ENCODE measurements at places on chromosomes 3 and 15. TPM values are rescaled to one million over a fixed set of nuclear protein-coding genes. Genes with fewer than 3 reads are reported as not detected.

LMAN1L gene
- not detected for total RNA-seq

FURIN gene
- total RNA-seq = 98.3 TPM

UBE2Q2 gene
- total RNA-seq = 42.4 TPM

DPPA2 gene
- total RNA-seq = not detected

VILL gene
- total RNA-seq = 2.3 TPM

PPP1R14D gene
- total RNA-seq = not detected

GRK7 gene
- not detected for total RNA-seq

TTLL13 gene
- total RNA-seq = not detected

- no peaks in the 10 kb centered on the region for H3K36me3 ChIP-seq
- H3K27me3 ChIP-seq = peaks cover 38% of the 10 kb centered on the region
- DNase-seq = no peak
- H3K4me3 ChIP-seq = no peak overlapping the region
Measured at GRCh38 chr3:72462595-72463011, 385.6 kb downstream of the SHQ1 start.

DNA sequence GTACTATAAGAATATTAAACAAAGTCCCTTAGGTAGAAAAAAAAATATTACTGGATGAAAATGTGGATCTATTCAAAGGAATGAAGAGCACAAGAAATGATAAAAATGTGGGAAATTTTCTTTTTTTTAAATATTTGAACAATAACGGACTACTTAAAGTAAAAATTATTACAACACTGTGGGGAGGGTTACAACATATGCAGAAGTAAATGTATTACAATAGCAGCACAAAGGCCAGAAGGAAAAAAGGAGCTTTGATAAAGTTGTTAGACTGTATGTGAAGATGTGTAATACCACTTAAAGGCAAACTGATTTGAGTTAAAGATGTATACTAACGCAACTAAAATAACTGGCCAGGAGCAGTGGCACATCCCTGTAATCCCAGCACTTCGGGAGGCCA lies 427.1 kb downstream of the SHQ1 start:
- no peak for DNase-seq
- no peaks in the 10 kb centered on the region for H3K27me3 ChIP-seq
- H3K27ac ChIP-seq = no peak overlapping the region
- H3K4me3 ChIP-seq = no peak overlapping the region

- H3K4me3 ChIP-seq = no peak overlapping the region
- H3K36me3 ChIP-seq = no peaks in the 10 kb centered on the region
- no peaks in the 10 kb centered on the region for H3K27me3 ChIP-seq
- no peaks in the 10 kb centered on the region for H3K4me1 ChIP-seq
- no peak overlapping the region for H3K27ac ChIP-seq
Measured at GRCh38 chr3:36196058-36196457, 184.2 kb upstream of the STAC start.

- H3K27ac ChIP-seq = no peak overlapping the region
- H3K36me3 ChIP-seq = no peaks in the 10 kb centered on the region
- DNase-seq = no peak
- no peak overlapping the region for H3K4me3 ChIP-seq
- no peaks in the 10 kb centered on the region for H3K27me3 ChIP-seq
- H3K4me1 ChIP-seq = no peaks in the 10 kb centered on the region
Measured at GRCh38 chr15:32134842-32135241, 104.5 kb downstream of the CHRNA7 start.

GRCh38 chr3:61908382-61908781 lies 347.0 kb downstream of the PTPRG start:
- H3K27ac ChIP-seq = no peak overlapping the region
- no peak for DNase-seq
- H3K27me3 ChIP-seq = peaks cover 8% of the 10 kb centered on the region
- no peak overlapping the region for H3K4me3 ChIP-seq
- no peaks in the 10 kb centered on the region for H3K36me3 ChIP-seq
- peaks cover 8% of the 10 kb centered on the region for H3K4me1 ChIP-seq

GRCh38 chr15:98778960-98779359 lies 130.6 kb downstream of the IGF1R start:
- H3K4me1 ChIP-seq = peaks cover 36% of the 10 kb centered on the region
- no peaks in the 10 kb centered on the region for H3K27me3 ChIP-seq
- H3K4me3 ChIP-seq = no peak overlapping the region
- H3K36me3 ChIP-seq = no peaks in the 10 kb centered on the region
- no peak overlapping the region for H3K27ac ChIP-seq

- no peaks in the 10 kb centered on the region for H3K36me3 ChIP-seq
- peaks cover 8% of the 10 kb centered on the region for H3K4me1 ChIP-seq
- no peak for DNase-seq
- peaks cover 66% of the 10 kb centered on the region for H3K27me3 ChIP-seq
- no peak overlapping the region for H3K27ac ChIP-seq
- no peak overlapping the region for H3K4me3 ChIP-seq
Measured at GRCh38 chr15:78339559-78339958, 594 bp upstream of the CRABP1 start.

- no peaks in the 10 kb centered on the region for H3K36me3 ChIP-seq
- H3K27me3 ChIP-seq = no peaks in the 10 kb centered on the region
- peaks cover 12% of the 10 kb centered on the region for H3K4me1 ChIP-seq
Measured at GRCh38 chr3:188060840-188061544, 93.0 kb upstream of the LPP start.

- H3K36me3 ChIP-seq = peaks cover 3% of the 10 kb centered on the region
- no peak for DNase-seq
- peaks cover under 1% of the 10 kb centered on the region for H3K27me3 ChIP-seq
- no peak overlapping the region for H3K27ac ChIP-seq
Measured at GRCh38 chr3:120791010-120791409, 48.5 kb downstream of the GTF2E1 start.

- no peak overlapping the region for H3K4me3 ChIP-seq
- peaks cover 9% of the 10 kb centered on the region for H3K27me3 ChIP-seq
- H3K4me1 ChIP-seq = peaks cover 4% of the 10 kb centered on the region
Measured at GRCh38 chr15:41599061-41599460, 40.0 kb downstream of the TYRO3 start.

GRCh38 chr3:143334231-143334630 lies 214.7 kb downstream of the CHST2 start:
- H3K27me3 ChIP-seq = no peaks in the 10 kb centered on the region
- no peaks in the 10 kb centered on the region for H3K36me3 ChIP-seq
- no peak overlapping the region for H3K27ac ChIP-seq
- no peak for DNase-seq

GRCh38 chr3:25324954-25325655 lies 103.0 kb upstream of the RARB start:
- peaks cover 7% of the 10 kb centered on the region for H3K4me1 ChIP-seq
- DNase-seq = no peak
- H3K4me3 ChIP-seq = no peak overlapping the region
- peaks cover 3% of the 10 kb centered on the region for H3K36me3 ChIP-seq
- no peaks in the 10 kb centered on the region for H3K27me3 ChIP-seq

DNA sequence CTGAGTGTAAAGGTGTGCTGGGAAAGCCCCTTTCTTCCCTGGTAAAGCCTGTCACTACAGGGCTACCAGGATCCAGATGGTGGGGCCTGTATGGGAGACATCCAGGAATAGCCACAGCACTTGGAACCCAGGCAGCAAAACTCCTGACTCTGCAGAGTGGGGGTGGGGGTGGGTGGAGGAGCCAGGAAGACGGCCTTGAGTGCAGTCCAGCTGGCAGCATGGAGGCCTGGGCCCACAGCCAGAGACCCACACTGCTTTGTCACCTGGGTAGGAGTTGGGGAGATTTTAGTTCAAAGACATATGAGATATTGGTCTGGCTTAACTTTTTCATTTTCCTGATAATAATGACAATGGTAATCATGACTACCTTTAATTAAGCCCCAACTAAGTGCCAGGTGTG lies 116.7 kb upstream of the MRPS22 start:
- H3K4me1 ChIP-seq = no peaks in the 10 kb centered on the region
- H3K4me3 ChIP-seq = no peak overlapping the region
- DNase-seq = no peak

DNA sequence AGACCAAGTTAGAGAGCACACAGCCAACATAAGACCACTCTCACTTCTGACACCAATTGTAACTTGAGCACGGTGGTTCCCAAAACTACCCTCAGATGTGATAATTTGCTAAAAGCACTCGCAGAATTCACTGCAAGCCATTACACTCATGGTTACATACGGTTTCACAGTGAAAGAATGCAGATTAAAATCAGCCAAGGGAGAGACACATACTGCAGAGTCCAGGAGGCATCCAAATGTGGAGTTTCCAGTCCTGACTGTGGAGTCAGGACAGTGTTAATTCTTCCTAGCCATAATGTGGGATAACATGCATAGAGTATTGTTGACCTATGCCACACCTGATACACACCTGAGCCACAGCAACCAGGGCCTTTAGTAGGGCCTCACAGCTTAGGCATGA lies 956.4 kb downstream of the NTRK3 start:
- no peak overlapping the region for H3K27ac ChIP-seq
- no peak overlapping the region for H3K4me3 ChIP-seq
- no peaks in the 10 kb centered on the region for H3K27me3 ChIP-seq
- no peaks in the 10 kb centered on the region for H3K4me1 ChIP-seq
- no peaks in the 10 kb centered on the region for H3K36me3 ChIP-seq

GRCh38 chr15:75140080-75140879 lies 61.4 kb upstream of the C15orf39 start:
- peak overlapping the region; percentile 7 for H3K27ac ChIP-seq
- peaks cover 24% of the 10 kb centered on the region for H3K4me1 ChIP-seq
- H3K27me3 ChIP-seq = peaks cover 3% of the 10 kb centered on the region

GRCh38 chr15:91055548-91056331 lies 33.3 kb upstream of the VPS33B start:
- H3K27ac ChIP-seq = no peak overlapping the region
- H3K4me3 ChIP-seq = no peak overlapping the region
- no peaks in the 10 kb centered on the region for H3K36me3 ChIP-seq
- peaks cover 83% of the 10 kb centered on the region for H3K27me3 ChIP-seq
- H3K4me1 ChIP-seq = no peaks in the 10 kb centered on the region

DNA sequence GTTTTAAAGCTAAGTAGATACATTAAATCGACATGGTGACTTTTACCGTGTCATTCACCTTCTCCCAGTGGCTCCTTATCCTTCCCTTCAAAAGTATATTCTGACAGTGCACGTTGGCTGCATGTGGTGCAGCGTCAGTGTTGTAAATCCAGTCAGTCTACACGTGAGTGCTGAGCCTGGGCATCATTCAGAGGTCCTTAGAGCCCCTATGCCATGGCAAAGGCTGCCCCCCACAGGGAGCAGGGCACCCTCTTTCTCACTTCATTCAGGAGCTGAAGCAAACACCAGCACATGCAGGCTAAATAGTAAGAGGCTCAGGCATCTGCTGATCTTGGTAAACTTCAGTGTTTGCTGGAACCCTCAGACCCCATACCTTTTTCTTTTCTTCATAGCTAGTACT lies 43.3 kb downstream of the RASGRP1 start:
- no peak overlapping the region for H3K27ac ChIP-seq
- H3K36me3 ChIP-seq = no peaks in the 10 kb centered on the region
- no peaks in the 10 kb centered on the region for H3K27me3 ChIP-seq
- no peak overlapping the region for H3K4me3 ChIP-seq
- H3K4me1 ChIP-seq = no peaks in the 10 kb centered on the region

GRCh38 chr3:196280689-196281440 lies 6.7 kb downstream of the PCYT1A start:
- H3K27ac ChIP-seq = no peak overlapping the region
- H3K4me3 ChIP-seq = no peak overlapping the region
- peaks cover 3% of the 10 kb centered on the region for H3K36me3 ChIP-seq
- no peaks in the 10 kb centered on the region for H3K27me3 ChIP-seq

DNA sequence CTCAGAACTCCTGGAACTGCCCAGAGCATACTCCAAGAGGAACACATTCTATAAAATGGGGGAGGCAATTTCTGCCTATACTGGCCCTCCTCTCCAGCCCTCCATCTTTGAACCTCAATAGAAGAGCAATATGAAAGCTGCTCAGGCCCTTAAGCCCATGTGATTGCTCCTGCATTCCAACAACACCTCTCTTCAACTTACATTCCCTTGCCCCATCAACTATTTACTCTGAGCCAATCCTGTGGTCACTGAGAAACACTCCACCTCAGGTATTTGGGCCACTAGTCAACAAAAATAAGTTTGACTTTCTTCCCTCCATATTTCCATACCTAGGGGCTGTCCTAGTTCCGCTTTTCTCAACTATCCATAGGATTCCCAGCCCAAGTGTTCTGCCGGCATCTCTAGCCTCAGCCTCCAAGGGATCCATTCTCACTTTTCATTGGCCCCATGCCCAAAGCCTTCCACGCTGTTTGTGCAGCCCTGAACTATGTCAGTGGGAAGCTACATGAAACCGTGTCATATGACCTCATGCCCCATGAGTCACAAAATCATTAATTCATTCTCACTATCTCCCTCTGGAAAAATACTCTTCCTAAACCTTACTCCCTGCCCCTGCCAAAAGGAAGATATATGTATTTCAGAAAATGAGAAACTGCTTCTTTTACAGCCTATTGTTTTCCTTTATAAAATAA lies 61.6 kb downstream of the GJD2 start:
- H3K36me3 ChIP-seq = no peaks in the 10 kb centered on the region
- H3K27ac ChIP-seq = no peak overlapping the region
- no peak for DNase-seq
- peaks cover 13% of the 10 kb centered on the region for H3K4me1 ChIP-seq
- peaks cover 6% of the 10 kb centered on the region for H3K27me3 ChIP-seq

GRCh38 chr3:171001957-171002694 lies 24.4 kb downstream of the SLC2A2 start:
- DNase-seq = no peak
- peaks cover 56% of the 10 kb centered on the region for H3K4me1 ChIP-seq
- no peaks in the 10 kb centered on the region for H3K36me3 ChIP-seq
- no peak overlapping the region for H3K4me3 ChIP-seq
- no peaks in the 10 kb centered on the region for H3K27me3 ChIP-seq
- H3K27ac ChIP-seq = peak overlapping the region; percentile 28

DNA sequence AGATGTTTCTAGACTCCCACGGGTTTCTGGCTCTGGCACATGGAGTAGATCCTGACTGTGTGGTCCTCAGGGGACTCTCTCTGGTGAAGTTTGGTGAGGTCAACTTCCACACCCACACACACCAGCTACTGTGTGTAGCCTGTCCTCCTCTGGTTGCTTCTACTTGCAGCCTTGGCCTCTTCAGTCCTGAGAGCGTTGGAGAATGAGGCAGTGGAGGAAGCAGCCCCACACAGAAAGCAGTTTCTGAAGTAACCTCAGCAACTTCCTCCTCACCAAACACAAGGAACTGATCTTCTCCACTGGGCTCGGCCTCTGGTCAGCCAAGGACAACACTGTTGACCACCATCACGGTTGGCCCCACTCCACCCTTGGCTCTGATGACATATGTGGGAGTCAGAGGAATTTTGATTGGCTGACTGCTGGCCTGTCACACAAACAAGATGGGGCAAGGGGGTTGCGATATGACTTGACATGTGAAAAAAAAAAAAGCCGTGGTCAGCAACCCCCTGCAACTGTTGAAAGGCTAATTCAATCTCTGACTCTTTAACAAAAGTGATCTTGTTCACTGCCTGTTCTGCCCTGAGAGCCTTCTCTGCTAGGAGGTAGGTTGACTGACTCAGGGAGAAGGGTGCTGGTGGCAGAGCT lies 19.6 kb downstream of the CD86 start:
- H3K36me3 ChIP-seq = no peaks in the 10 kb centered on the region
- no peak for DNase-seq
- H3K27me3 ChIP-seq = no peaks in the 10 kb centered on the region
- no peaks in the 10 kb centered on the region for H3K4me1 ChIP-seq
- H3K4me3 ChIP-seq = no peak overlapping the region
- no peak overlapping the region for H3K27ac ChIP-seq

Data from osteocyte (in vitro differentiated cells).